IPS DF 6.9 (cell line): ENCODE measurements at places on chromosomes 1 and 21.

DNA sequence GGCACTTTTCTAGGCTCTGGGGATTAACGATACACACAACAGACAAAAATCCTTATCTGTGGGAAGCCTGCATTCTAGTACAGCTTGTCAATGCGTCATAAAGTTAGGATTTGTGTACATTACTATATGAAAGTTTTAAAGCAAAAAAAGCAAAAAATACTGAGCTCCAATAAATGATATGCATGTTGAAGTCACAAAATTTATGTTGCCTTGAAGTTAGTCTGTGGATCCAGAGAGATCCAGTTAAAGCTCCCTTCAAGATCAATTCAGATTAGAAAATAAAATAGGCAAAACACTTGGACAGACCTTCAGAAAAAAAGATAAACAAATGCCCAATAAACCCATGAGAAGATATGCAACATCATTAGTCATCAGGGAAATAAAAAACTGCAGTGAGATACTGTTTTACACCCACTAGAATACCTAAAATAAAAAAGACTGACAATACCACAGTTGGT lies 33.1 kb upstream of the KCNQ4 start:
- no peak for DNase-seq

DNA sequence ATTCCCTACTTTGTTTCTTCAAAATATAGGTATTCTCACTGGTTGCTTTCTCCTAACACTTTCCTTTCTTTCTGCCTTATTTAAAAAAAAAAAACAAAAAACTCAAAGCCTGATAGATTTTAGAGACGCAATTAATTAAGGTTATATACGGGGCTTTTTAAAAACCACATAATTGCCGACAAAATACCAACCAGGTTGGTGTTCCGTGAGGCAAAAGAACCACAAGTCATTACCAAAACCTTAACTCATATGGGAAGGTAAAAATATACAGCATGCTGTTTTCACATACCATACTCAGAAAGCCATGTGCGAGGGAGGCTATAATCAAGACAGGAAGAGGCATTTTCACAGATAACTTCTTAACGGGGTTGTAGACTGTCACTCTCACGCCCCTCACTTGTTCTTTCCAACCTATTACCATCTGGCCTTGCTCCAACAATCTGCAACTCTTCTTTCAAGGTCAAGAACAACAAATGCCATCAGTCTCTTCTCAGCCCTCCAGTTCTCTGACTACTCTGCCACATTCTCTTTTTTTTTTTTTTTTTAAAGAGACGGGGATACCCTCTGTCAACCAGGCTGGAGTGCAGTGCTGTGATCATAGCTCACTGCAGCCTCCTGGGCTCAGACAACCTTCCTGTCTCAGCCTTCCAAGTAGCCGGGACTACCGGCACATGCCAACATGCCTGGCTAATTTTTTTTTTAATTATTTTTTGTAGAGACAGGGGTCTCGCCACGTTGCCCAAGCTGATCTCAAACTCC lies 102.6 kb downstream of the APP start:
- no peak for DNase-seq

- no peak for DNase-seq
Observed at GRCh38 chr1:206859082-206859521, 6.3 kb upstream of the IL20 start.

- DNase-seq = no peak
Observed at GRCh38 chr1:87148661-87149060, 180.0 kb upstream of the LMO4 start.

- no peak for DNase-seq
Observed at GRCh38 chr21:44439211-44439600, 16.1 kb upstream of the LRRC3 start.

DNA sequence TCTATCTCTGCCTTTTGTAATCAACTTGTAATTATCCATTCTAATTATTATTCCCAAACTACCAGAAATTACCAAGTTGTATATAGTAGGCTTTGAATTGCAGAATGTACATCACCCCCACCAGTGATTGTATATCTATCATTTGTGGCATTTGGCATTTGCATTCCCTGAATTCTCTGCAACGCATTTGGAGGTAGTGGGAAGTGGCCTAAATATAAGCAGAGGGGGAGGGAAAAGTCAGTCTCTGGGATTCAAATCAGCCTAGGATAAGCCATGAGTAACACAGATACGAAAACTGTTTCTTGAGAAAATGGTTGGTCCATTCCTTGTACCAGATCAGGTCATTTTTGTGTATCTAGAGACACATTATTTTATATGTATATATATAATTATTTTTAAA lies 20.7 kb downstream of the DDX20 start:
- no peak for DNase-seq

DNA sequence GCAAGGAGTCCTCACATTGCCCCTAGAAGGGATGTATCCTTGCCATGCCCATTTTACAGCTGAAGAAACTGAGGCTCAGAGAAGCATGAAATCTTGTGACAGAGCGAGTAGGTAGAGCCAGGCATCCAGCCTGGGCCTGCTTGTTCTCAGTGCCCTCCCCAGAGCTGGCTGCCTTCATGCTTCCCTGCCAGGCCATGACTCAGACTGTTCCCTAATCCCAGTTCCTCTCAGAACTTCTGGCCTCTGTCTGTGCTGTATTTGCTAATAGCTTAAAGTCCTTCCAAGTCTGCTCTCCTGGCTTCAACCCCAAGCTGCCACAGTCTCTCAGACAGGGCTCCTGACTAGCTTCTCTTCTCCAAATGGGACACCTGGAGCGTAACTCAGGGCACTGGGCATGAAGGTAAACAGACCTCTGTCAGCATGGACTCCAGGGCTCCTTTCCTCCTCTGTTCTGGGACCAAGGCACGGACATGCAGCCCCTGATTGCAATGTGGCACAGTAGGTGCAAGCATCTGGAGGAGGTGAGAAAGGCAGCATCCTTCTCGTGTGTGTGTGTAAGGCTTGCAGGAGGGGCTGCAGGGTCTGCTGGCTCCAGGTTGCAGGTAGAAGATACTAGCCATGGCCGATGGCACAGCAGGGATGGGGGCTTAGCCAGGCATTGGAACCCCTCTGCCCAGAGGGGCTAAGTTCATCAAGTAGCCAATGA lies 122.7 kb downstream of the HMGB4 start:
- DNase-seq = no peak

- no peak for DNase-seq
Observed at GRCh38 chr1:12499539-12500240, 118.3 kb downstream of the DHRS3 start.

DNA sequence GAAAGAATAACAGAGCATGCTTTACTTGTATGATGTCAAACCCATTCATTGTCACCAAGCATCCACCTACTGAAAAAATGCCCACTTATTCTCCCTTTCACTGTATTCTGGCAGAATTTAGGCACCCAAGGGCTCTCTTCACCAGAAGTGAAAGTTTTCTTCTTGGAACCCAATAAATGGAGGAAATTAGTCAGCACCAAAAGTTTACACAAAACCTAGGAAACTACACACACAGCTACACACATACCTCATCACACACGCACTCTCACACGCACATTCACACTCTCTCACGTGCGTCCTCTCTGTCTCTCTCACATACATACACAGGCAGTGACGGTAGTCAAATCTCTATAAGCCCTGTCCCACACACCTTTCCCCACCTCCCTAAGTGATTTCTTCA lies 37.6 kb downstream of the MCOLN2 start:
- no peak for DNase-seq

DNA sequence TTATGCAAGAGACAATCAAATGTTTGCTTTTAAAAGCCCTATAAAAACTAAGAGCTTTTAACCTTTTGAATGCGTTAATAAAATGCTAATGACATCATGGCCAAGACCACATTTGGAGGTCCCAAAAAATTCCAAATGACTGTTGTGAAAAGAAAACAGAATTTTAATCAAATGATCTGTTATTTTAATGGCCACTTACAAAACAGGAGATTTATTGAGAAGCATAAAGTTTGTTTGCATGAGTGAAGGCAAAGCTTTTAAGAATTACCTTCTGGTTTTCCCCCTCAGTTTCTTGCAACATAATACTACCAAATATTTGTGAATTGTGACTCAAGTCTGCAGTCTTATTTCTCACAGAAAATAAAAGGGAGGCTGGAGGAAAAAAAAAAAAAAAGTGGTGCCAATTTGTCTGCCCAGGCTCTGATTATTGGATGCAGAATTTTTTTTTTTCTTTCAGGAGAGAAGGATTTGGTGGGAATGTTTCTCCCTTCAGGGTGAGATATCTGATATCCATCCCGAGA lies 60.7 kb downstream of the GORAB start:
- no peak for DNase-seq

GRCh38 chr1:198238121-198238520 lies 81.3 kb downstream of the NEK7 start:
- DNase-seq = no peak

GRCh38 chr1:2459757-2460156 lies 16.3 kb upstream of the PLCH2 start:
- no peak for DNase-seq

DNA sequence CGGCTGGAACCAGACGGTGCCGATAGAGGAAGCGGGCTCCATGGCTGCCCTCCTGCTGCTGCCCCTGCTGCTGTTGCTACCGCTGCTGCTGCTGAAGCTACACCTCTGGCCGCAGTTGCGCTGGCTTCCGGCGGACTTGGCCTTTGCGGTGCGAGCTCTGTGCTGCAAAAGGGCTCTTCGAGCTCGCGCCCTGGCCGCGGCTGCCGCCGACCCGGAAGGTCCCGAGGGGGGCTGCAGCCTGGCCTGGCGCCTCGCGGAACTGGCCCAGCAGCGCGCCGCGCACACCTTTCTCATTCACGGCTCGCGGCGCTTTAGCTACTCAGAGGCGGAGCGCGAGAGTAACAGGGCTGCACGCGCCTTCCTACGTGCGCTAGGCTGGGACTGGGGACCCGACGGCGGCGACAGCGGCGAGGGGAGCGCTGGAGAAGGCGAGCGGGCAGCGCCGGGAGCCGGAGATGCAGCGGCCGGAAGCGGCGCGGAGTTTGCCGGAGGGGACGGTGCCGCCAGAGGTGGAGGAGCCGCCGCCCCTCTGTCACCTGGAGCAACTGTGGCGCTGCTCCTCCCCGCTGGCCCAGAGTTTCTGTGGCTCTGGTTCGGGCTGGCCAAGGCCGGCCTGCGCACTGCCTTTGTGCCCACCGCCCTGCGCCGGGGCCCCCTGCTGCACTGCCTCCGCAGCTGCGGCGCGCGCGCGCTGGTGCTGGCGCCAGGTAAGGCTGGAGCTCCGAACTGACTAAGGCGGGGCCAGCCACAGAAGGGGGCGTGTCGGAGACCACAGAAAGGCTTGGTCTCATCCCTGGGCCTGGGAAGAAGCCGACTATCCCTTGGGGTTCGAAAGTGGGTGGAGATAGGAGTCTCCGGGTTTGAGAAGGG lies 486 bp downstream of the SLC27A3 start:
- peak; percentile 84 for DNase-seq

DNA sequence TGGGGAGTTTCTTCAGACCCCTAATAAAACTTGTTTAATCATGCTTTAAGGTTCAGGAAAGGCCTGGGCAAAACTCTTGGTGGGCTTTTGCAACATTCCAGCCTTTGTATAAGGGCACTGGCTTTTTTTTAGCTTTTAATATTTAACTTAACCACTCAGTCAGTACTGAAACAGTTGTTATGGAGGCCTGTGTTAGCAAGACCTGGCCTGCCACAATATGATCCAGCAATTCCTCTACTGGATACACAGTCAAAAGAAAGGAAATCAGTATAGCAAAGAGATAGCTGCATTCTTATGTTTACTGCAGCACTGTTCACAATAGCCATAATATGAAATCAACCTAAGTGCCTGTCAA lies 75.1 kb upstream of the COG2 start:
- DNase-seq = no peak

DNA sequence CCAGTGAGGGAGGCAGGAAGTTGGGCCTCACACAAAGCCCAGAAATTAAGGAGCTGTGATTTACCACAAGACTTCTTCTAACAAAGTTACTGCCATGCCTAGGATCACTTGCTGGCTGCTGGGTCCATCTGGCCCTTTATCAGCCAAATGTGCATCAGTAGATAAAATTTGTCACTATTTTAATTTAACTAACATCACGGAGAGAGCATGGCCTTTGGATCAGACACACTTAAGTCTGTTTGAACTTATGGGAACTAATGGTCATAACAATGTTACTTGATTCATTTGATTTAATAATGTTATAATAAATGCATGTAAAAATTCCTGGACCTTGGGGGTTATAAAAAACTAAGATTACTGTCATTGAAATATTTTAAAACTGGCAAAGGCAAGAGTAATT lies 67.2 kb upstream of the CCDC190 start:
- DNase-seq = no peak

GRCh38 chr1:241857131-241857530 lies 9.1 kb downstream of the EXO1 start:
- no peak for DNase-seq

DNA sequence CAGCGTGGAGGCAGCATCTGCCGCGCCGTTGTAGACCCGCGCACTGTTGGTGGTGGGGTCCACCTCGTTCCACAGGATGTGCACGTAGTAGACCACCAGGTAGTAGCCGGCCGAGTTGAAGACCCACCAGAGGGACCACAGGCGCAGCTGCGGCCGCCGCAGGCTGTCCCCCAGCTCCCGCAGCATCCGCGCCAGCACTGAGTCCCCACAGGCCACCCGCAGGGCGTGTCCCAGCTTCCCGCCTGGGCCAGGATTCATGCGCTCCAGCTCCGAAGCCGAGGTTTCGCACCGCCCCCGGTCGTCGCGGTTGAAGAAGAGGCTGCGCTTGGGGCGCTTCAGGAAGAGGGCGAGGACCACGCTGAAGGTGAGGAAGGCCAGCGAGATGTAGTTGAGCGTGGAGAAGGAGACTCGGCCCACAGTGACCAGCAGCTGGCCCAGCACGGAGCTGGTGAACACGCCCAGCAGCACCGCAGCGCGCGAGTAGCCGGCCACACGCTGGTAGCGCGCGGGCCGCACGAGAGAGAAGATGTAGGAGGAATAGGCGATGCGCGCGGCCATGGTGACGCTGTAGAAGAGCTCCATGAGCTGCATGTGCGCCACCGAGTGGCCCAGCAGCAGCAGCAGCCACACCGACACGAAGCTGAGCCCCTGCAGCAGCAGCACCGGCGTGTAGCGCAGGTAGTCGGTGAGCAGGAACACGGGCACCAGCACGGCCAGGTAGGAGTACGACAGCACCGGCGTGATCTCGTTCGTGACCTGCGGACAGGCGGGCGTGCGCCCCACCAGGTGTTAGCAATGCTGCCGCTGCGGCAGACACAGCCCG lies 10.6 kb downstream of the SLC19A1 start:
- no peak for DNase-seq
